ENCODE measurements at places on chromosomes 4 and X.

- DNase-seq: no peak
These were observed 64.7 kb upstream of the EXOC1L start for GRCh38 chr4:55754754-55755350.

DNA sequence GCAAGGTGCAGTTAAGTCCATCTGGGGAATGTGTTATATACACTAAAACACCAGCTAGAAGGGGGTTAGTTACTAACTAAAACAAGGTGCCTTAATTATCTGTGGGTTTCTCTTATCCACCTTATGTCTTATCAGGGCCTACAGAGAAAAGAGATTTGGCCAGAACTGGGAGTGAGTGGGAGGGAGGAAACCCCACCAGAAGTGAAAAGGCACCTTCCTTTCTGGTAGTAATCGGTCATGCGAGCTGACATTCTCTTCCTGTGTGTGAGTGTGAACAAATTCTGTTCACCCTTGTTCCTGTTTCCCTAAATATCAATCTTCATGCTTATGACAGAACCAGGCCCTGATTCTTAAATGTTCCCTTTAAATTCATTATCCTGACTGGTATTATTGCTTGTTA, 43.5 kb downstream of the SRPX2 start:
- DNase-seq: peak; percentile 18

- DNase-seq: no peak
These were observed 36.2 kb downstream of the CD40LG start for GRCh38 chrX:136684120-136684519.

DNA sequence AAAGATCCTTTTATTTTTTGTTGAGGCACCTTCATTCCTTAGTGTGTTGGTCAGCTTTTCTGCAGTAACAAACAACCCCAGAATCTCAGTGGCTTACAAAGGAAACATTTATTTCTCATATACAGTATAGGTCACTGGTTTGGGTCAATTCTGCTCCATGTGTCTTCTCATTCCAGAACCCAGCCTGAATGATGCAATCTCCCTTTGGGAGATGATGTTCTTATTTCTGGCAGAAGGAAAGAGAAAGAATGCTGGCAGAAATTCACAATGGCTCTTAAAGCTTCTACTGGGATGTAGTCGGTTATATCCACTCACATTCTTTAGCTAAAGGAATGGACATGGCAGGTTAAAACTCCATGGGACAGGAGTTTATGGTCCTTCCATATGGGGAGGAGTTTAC, 42.3 kb downstream of the IDS start:
- no peak for DNase-seq

DNA sequence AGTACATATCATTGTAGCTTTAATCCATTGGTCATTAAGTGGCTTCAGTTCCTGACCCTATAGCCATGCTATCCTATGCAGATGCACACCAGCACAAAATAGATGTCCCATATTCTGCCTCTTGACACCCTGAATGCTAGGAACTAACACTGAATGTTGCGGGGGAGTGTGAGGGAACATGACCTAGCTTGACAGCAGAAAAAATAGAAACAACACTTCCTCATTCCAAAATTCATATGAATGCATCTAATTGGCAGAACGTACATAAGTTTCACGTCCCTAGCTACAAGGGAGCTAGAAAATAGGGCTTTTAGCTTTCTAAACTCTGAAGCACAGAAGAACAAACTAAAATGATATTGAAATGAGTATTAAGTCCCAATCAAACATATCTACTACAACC, 14.4 kb upstream of the DCAF8L1 start:
- peak; percentile 21 for DNase-seq

GRCh38 chrX:50815120-50815519, 1.1 kb upstream of the SHROOM4 start:
- DNase-seq: no peak

DNA sequence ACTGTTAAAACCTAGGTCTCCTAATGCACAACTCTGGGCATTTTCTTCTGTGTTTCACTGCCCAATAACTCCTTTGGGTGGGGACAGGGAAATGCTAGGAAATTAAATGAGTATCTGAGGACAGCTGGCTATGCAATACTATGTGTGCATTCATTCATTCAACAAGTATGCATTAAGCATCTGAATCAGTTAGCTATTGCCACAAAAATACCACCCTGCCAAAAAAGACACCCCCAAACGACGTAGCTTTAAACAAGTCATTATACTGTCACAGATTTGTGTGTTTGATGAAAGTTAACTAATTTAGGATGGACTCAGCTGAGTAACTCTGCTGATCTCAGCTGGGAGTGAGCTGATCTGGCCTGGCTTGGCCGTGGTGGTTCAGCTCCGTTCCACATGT, 29.8 kb upstream of the PTCHD1 start:
- DNase-seq: no peak

- DNase-seq: no peak
These were observed 36.6 kb upstream of the MBTPS2 start for GRCh38 chrX:21802839-21803238.

DNA sequence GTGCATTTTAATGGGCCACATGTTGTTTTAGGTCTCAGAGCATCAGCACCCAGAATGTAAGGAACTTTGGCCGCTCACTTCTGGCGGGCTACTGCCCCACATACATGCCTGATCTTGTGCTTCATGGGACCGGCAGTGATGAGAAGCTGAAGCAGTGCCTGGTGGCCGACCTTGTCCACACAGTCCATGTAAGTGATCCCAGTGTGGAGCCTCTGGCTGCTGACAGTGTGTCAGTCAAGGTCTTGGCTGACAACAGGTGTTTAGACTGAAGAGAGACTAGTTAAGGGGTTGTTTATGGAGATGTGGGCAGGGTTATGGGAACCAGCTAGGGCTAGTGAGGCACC, 101.4 kb downstream of the FNIP2 start:
- no peak for DNase-seq

DNA sequence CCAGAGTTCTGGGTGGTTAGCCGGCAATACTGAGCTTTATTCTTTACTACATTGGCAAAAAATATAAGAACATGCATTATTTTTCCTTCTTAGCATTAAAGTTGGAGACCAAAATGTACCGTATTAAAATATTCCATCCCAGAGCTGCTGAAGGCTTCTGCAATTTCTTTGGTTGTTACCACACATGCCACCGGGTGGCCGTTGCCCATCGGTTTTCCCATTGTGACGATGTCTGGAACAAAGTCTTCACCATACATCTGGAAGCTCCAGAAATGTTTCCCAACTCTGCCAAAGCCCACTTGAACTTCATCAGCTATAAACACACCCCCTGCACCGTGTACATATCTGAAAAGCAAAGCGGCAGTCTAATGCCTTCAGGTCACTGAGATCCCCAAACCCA, 13.7 kb downstream of the ETNPPL start:
- no peak for DNase-seq

- DNase-seq: no peak
These were observed 646.4 kb downstream of the IL1RAPL1 start for GRCh38 chrX:29233592-29234183.

DNA sequence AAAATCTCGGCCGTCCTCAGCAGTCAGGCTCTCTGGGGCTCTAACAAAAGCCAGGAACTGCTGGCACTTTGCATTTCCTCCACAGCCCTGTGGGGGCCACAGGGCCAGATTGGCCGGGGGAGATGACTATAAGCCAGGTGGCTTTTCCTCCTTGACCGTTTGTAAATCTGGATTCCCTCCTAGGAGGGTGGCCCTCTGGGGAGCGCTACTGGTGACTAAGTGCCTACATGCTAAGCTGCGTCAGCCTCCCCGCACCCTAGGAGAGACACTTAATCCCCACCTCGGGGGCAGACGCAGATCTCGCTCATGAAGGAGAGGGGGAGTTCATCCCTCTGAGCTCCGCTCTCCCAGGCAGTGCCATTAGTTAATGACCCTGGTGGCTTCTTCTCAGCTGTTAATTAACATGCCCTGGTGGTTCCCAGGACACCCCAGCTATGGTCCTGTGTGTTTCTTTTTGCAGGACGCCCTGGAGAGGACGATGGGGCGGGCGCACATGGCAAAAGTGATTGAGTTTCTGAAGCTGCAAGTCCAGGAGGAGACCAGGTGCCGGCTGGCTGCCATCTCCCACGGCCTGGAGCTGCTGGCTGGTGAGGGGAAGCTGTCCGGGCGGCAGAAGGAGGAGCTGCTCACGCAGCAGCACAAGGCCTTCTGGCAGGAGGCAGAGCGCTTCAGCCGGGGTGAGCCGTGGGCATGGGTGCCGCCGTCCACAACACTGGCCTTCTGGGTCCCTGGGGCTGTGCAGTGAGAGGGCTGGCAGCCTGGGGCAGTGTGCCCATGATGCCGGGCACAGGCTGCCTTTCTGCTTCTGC, 41.6 kb downstream of the EVC start:
- DNase-seq: no peak

DNA sequence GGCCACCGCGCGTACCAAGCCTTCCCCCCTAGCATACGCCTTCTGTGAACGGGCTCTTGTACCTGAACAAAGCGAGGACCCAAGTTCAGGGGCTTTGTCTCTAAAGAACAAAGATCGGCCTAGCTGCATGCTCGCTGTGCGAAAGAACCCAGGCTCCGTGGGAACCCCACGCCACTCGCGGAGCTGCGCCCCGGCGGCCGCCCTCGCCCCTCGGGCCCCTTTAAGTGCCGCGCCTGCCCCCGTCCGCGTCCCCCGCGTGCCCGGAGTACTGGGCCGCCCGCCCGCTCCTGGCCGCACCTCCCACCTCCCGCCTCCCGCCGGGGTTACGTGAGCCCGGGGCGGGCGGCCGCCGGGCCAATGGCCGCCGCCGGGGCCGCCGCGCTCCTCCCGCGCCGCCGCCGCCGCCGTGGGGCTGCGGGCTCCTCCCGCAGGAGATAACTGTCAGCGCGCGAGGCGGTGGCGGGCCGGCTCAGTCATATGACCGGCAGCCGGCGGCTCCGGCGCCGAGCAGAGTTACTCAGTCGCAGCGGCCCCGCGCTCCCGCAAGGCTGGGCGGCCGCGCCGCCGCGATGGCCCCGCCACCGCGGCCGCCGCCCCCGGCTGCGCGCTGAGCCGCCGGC, at the start of gene FNIP2:
Gene FNIP2, plus strand, starts transcription at position 472 of the 620 bp plus-strand sequence. CDS start 187 bp downstream, outside the sequence.
- peak; percentile 52 for DNase-seq

DNA sequence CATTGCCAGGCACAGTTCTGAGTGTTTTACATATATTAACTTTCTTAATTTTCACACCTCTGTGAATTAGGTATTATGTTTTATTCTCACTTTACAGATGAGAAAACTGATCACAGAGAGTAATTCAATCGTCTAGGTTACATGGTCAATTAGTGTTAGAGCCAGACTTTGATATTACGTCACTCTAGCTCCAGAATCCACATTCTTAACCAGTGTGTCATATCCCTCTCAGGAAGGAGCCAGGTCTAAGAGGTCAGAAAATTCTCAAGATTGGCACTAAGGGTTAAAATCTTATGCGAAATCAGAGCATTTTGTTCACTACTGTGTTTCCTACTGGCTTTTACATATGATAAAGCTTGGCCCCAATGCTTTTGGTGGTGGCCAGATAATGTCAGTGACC, 7.4 kb downstream of the DMP1 start:
- no peak for DNase-seq

GRCh38 chr4:4387531-4388310, 819 bp downstream of the NSG1 start:
- DNase-seq: no peak

GRCh38 chr4:86848136-86848535, 1.0 kb downstream of the SLC10A6 start:
- no peak for DNase-seq

DNA sequence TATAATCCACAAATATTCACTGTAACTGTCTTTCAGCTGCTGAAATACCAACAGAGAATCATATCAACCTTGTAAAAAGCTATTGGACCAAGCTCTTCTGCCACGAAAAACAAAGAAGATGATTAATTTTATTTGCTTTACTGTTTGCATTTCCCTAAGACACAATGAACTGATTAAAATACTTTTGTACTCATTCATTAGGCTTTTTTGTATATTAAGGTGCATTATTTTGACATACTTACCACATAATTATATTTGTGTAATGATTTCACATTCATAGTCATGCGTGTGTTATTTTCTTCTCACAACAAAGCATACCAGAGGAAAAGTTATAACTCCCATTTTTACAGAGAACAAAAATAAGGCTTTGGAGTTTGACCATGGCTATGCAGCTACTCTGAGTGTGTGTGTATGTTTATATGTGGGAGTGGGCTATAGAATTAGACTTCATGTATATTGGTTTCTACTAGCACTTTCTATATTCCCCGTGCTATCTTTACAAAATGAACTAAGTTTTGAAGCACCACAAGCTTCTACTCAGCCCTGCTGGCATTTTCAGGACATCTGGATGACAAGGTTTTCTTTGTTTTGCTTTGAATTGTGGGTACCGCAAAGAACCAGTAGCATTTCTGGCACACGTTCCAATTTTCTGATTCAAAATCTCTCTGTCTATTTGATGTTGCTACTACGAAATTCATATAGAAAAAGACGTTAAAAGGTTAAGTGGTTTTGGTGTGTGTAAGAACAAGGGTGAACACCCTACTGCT, 11.0 kb upstream of the FGF5 start:
- DNase-seq: no peak

- no peak for DNase-seq
These were observed 14.1 kb upstream of the SEC24D start for GRCh38 chr4:118849867-118850487.

DNA sequence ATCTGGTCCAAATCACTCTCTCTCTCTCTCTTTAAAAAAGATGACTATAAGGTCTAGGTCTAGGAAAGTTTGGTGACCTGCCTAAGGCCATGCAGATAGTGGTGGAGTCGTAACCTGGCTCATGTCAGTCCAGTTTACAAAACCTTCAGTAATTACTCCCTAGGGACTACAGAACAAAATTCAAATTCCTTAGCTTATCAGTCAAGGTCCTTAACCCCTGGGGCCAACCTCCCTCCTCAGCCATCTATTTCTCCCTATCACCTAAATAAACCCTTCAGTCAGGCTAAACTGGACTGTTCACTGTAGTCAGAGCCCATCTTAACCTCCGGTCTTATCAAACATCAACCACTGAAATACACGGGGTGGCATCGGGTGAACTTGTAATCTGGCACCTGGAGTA, 68.9 kb downstream of the MAP3K15 start:
- DNase-seq: no peak

DNA sequence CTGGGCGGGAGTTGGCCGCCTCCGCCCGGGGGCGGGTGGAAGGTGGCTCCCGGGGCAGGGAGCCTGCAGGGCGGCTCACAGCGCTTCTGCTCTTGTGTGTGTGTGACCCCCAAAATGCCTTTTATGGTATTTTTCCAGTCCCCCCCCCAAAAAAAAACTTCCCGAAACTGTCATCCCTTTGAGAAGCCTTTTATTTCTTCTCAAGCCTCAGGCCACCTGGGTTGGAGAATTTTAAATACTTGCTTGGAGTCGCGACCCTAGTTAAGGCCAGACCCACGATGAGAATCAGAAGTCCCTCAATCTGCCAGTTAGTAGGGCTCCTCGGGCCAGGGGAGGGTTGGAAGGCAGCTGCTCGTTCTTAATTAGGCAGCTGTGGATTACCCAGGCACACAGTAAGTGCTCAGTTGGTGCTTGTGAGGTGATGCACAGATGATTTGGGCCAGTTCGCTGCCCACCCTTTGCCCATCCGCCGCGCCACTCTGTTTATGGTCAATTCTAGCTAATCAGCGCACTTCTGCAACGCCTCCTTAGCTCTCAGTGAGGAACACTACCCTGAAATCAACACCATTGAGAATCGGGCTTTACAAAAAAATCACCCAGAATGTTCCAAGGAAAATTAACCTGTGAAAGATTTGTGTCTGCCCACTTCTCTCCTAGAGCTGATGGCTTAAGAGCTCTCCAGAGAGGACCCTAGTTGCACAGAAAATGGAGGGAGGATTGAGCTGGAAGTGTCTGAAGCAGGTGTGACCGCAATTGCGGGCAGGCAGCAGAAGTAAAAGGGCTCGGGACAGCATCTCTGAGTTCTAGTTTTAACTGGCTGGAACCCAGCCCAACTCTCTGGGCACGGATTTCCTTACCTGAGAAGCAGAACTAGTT, 648 bp upstream of the SCD5 start:
- DNase-seq: peak; percentile 14
